Activated T-cell treated with anti-CD3 and anti-CD28 coated beads for 4 hours (primary cell): ENCODE measurements at places on chromosomes 7 and 10.

GRCh38 chr10:59064080-59064692 is 112.3 kb upstream of the PHYHIPL start:
- no peak for DNase-seq

DNA sequence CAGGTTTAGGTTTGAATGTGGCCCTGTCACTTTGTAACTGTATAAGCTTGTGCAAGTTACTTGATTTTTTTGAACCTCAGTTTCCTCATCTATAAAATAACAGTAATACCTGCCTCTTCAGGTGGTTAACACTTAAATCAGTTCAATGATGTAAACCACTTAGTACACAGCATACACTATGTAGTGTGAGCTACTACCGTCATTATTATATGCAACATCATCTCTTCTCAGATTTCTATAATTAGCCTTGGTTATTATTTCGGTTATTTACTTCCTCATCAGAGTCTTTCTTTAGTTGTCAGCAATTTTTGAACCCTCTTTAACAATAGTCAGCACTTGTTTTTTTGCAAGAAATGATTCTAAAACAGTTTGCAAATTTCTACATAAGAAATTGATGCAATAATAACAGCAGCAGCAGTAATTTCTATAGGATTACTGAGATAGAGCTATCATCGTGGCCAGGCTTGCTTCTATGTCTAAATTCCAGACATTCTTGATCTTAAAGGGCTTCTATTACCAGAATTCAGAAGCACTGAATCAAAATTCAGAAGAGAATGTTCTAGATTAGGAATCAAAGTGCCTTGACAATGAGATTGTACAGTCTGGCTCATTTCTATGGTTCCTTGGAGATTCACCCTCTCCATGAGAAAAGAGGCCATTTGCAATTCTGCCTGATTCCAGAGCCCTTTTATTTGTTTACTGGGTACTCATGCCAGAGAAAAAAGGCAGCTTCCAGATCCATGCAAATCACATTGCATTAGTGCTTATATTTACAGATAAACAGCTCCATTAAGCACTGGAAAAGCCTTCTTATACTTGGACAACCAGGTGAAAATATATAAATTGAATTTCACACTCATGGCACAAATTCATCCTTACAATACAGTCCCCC is 25.0 kb upstream of the WDR11 start:
- DNase-seq, result no peak

GRCh38 chr10:58393317-58393716 is 8.1 kb downstream of the TFAM start:
- no peak for DNase-seq

- no peak for DNase-seq
Observed at GRCh38 chr7:132622081-132622480, 45.8 kb upstream of the PLXNA4 start.

- no peak for DNase-seq
Observed at GRCh38 chr7:139482662-139483466, 609 bp downstream of the KLRG2 start.

- no peak for DNase-seq
Observed at GRCh38 chr7:73895626-73896025, 34.7 kb downstream of the TMEM270 start.

DNA sequence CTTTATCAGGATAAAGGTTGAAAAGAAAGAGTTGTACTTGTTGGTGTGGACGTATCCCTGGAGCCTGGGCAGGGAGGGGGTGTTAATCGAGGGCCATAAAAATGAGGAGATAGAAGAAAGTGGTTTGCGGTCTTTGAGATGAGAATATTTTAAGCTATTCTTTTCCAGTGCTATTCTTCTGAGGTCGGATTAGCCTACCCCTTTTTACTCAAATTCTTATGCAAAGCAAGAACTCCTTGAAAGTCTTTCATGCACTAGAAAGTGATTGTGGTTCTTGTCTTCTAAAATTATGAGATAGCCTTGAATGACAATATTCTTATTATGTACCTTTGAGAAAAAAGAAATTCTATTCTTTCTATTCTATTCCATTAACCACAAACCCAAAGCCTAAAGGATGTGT is 201.3 kb upstream of the SEMA3C start:
- DNase-seq, result no peak

- no peak for DNase-seq
Observed at GRCh38 chr7:26856176-26856985, 8.0 kb downstream of the SKAP2 start.
